ENCODE measurements at places on chromosomes 1 and 21.

- DNase-seq: no peak
Measured at GRCh38 chr1:205650241-205650640, 18.4 kb upstream of the ELK4 start.

- peak; percentile 61 for DNase-seq
Measured at GRCh38 chr1:147273409-147274336, 31.2 kb downstream of the CHD1L start.

DNA sequence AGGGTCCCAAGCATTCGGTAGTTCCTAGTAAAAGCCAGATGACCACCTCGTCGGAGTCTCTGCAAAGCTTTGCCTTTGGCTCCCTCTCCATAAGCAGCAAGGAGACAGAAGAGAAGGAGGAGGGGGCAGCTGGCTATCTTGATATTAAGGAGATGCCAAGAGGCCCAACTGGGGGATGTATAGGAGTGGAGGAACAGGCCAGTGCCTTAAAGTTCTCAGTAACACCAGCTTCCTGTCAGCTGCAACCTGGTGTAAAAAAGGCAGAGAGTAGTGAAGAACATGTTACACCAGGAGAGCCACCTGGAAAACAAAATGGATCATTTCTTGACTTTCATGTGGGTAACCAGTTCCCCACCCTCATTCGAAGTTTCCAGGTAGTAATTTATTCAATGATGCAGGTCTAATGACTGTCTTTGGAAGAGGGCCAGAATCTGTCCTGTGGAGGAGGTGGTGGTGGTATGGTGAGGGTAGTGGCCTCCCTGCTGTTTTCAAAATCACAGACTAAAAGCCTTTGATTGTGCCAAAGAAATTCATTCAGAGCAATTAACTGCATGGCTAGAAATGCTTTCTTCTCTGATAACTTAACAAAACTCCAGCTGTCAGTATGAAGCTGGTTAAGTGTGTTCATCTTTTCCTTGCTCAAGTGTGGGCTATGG is 27.3 kb downstream of the TMEM200B start:
- DNase-seq: peak; percentile 18

DNA sequence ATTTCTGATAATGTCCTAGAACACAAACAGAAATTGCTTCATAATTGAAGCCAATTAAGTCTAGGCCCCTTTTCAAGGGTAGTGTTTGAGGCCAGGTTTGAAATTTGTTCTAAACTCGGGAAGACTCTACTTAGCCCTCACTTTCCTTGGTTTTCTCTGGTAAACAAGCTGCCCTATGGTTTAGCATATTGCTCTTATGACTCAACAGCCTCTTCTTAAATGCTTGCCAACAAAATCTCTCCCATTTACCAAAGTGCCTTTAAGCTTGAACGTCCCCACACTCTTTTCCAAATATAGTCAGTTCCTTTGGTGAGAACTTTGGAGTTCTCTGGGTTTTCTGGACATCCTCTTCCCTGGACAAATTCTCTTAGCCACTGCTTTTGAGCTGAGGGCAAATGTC is 5.8 kb upstream of the LCE6A start:
- no peak for DNase-seq

GRCh38 chr1:17045634-17046333 is 8.0 kb downstream of the SDHB start:
- peak; percentile 41 for DNase-seq

GRCh38 chr1:225762002-225762441 is 15.6 kb upstream of the SRP9 start:
- no peak for DNase-seq

DNA sequence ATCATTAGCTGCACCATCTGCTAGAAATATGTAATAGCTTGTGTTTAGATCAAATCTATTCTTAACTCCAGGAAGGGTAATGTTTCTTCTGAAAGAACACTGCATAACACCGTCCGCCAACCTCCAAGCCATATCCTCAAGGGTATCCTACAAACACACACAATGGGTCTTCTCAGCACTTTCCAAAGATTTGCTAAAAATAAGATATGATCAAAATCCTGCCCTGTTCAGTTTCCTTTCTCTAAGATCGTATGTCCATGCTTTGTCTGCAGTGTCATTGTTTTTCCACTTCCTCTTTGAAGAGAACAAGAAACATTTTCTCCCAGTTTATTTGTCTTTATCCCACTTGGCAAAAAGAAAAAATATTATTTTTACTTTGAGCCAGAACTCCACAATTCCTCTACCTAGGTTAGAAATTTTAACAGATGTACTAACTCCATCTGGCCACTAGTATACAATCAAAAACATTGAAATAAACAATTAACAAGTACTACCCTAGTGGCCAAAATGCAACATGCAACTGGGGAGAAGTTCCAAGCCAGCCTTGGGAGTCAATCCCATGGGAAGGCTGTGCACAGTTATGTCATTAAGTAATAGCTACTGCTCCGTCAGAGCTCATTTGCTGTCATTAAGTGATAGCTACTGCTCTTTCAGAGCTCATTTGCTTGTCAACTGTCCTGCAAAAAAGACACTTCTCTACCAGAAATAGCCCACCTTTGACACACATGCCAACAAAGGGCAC is 37.8 kb downstream of the FRRS1 start:
- no peak for DNase-seq

GRCh38 chr1:19197845-19198244 is 12.2 kb downstream of the UBR4 start:
- no peak for DNase-seq

GRCh38 chr1:180370597-180370996 is 131.8 kb downstream of the ACBD6 start:
- no peak for DNase-seq

GRCh38 chr1:229114315-229114714 is 156.6 kb upstream of the RAB4A start:
- no peak for DNase-seq

DNA sequence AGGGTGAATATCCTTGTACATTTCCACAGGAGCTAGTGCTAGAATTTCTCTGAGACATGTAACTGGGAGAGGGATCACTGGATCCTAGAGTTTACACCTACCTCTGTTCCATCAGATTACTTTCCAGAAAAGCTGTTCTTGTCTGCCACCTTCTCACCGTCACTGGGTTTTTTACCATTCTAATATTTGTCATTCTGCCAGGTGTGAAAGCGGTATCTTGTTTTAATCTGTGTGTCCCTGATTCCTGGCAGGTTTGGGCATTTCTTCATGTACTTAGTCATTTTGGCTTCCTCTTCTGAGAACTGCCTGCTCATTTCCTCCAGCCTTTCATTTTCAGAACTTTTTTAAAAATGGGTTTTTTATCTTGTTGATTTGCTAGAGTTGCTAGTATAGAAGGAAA is 5.1 kb downstream of the PMF1 start:
- DNase-seq: no peak

GRCh38 chr1:64387389-64388285 is 82.3 kb upstream of the CACHD1 start:
- DNase-seq: no peak

- no peak for DNase-seq
Measured at GRCh38 chr1:1554926-1555915, 14.8 kb upstream of the TMEM240 start.

DNA sequence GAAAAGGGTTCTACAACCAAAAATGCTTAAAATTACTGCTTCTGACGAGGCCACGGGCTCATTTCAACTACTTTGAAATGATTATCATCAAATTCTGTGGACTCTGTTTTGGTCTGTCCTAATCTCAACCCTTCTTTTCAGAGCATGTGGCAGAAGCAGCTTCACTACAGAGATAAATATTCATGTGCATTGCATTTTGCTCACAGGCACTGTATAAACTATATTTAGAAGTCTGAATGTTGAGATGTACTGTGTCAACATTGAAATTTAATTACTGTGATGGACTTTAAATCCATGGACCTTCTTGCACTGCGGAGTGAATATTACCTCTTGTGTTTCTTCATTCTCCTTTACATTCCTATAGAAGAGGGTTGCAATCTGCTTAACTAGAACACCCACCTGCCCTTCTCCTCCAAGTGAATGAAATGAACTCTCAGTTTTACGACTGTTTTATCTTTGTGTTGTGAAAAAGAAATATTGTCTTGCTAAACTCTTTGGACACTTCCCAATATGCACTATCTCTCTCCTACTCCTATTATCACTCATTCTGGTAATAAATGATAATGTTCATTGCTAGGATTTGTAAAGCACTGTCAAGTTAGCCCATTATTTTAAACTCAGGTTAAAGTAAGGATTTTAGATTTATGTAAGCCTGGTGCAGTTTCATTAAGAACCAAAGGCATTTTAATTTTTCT is 281.2 kb upstream of the ST6GALNAC5 start:
- DNase-seq: no peak

GRCh38 chr1:173864179-173864867 is 3.5 kb downstream of the GAS5 start:
- no peak for DNase-seq

DNA sequence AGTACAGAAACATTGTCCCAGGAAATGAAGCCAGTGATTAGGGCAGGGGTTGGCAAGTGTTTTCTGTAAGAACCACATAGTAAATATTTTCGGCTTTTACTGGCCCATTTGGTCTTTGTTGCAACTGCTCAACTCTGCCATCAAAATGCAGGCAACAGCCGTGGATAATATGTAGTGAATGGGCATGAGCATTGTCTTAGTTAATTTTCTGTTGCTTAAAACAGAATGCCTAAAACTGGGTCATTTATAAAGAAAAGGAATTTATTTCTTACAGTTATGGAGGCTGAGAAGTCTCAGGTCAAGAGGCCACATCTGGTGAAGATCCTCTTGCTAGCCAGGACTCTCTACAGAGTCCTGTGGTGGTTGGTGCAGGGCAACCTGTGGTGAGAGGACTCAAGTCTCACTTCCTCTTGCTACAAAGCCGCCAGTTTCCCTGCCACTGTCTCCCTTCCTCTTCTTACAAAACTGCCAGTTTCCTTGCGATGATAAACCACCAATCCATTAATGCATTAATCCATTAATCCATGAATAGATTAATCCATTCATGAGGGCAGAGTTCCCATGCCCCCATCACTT is 166.4 kb downstream of the PSMG1 start:
- DNase-seq: no peak

DNA sequence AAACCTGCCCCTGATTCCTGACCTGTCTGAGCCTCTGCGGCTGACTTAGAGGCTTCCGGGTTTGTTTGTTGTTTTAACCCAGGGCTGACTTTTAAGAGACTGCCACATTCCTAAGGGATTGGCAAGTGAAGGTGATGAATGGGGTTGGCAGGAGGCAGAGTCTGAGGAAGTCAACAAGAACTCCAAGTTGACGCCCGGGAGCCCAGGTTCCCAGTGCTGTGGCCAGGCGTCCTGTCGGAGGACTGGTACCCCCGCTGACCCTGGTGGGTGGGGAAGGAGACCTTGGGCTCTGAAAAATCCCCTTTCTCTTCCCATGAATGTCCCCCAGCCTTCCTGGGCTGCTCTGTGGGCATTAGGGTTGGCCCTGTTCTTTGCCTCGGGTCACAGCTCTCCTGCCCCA is 19.7 kb upstream of the EPS8L3 start:
- DNase-seq: no peak

DNA sequence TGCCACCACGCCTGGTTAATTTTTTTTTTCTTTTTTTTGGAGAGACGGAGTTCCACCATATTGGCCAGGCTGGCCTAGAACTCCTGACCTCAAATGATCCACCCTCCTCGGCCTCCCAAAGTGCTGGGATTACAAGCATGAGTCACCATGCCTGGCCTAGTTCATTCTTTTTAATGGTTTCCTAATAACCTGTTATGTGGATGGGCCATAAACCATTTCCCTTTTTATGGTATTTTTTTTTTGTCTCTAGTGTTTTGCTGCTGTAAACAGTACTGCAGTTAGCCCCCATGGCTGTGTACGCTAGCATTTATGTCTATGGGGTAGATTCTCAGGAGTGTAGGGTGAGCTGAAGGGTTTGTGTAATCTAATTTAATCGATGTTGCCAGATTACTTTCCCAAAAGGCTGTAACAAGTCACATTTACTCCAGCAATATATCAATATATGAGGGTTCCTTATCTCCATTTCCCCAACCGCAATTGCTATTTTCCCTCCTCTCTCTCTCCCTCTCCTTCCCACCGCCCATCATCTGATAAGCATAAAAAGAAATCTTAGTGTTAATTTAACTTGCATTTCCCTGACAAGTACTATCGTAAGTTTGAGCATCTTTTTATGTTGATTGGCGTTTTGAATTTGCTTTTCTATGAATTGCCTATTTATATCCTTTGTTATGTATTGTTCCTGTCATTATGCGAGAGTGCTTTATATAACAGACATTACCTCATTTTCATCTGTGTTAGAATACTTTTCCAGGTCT is 28.7 kb downstream of the RCSD1 start:
- no peak for DNase-seq

GRCh38 chr1:2373551-2374251 is 17.7 kb downstream of the MORN1 start:
- DNase-seq: no peak

DNA sequence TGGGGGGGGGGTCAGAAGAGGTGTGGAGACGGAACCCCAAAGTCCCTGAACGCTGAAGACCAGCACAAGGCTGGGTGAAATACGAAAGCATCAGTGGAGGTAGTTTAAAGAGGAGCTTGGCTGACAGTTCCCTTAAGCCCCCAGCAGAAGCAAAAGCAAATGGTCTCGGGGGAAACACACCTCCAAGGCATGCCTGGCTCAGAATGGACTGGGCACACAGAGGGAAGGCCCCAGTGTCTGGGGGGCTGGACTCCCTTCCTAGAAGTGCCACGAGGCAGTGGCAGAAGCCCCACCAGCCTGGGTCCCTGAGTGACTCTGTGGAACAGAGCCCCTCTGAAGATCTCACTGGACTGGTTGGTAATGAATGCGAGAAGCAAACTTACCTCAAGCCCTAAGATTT is 43.9 kb downstream of the UBE2G2 start:
- DNase-seq: no peak

DNA sequence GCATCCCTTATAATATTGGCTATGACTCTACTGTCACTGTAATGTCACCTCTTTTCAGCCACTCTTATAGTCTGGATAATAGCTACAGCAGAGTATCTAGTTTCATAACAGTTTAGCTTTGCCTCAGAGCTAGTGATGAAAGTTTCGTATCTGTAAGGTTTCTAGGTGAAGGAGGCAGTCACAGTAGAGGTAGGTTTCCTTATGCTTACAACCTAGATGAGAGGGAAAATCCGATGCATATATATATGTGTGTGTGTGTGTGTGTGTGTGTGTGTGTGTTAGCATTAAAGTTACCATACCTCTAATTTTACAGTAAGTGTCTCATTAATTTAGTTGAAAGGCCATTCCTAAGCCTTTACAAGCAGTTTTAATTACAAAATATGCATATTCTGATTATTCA is 2.2 kb upstream of the TOR1AIP2 start:
- no peak for DNase-seq

- DNase-seq: no peak
Measured at GRCh38 chr1:1092894-1093609, 18.9 kb upstream of the RNF223 start.

GRCh38 chr1:64892576-64893573 is 73.5 kb downstream of the JAK1 start:
- no peak for DNase-seq

DNA sequence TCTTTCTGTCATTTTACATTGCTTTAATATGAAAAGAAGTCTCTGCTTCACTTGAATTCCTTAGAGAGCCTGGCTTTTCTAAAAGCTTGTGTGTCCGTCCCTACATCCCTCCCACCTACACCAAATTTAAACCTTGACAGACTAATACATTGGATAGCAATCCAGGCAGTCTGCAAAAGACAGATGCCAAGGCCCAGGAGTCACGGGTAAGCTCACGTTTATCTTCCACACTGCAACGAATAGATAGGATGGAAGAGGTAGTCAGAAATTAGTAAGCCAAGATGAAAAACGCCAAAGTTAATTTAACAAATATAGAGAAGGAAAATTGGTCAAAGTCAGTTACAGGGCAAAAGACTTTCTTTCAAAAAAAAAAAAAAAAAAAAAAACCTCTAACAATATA is 338.1 kb downstream of the SMYD3 start:
- no peak for DNase-seq

- DNase-seq: no peak
Measured at GRCh38 chr1:196873385-196873784, 14.5 kb upstream of the CFHR4 start.

- no peak for DNase-seq
Measured at GRCh38 chr21:33027401-33028286, 1.9 kb downstream of the OLIG2 start.

All from Jurkat, Clone E6-1 (cell line).